ENCODE measurements at places on chromosomes 16 and 17.

GRCh38 chr16:49622421-49623402 lies 233.2 kb downstream of the ZNF423 start:
- DNase-seq: no peak

- DNase-seq: peak; percentile 41
These were observed 60.9 kb upstream of the ARL4D start for GRCh38 chr17:43337684-43338428.

- peak; percentile 48 for DNase-seq
These were observed 15.0 kb downstream of the SLC7A5 start for GRCh38 chr16:87854053-87854906.

DNA sequence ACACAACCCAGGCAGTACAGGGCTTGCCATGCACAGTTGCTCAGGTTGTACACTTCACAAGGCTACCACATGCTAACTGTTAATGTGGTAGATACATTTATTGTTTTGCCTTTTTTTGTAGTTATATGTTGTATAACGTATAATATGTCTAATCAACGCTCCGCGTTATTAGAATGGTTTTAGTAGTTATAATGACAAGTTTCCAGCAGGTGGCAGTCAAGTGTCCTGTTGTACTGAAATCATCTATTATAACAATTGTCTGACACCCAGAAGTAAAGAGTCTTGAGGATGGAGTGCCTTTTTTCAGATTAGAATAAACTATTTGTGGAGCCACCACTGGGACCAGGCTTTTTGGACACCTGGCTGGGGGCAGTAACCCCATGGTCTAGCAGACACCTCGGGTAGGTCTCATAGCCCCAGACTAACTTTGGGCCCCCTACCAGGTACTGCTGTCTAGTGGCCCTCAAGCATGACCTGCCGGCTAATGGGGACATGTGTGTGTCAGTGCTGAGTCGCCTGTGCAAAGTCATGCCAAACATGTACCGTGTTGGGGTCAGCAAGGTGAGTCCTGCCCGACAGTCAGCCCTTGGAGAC lies 32.8 kb downstream of the MYO15A start:
- peak; percentile 55 for DNase-seq

DNA sequence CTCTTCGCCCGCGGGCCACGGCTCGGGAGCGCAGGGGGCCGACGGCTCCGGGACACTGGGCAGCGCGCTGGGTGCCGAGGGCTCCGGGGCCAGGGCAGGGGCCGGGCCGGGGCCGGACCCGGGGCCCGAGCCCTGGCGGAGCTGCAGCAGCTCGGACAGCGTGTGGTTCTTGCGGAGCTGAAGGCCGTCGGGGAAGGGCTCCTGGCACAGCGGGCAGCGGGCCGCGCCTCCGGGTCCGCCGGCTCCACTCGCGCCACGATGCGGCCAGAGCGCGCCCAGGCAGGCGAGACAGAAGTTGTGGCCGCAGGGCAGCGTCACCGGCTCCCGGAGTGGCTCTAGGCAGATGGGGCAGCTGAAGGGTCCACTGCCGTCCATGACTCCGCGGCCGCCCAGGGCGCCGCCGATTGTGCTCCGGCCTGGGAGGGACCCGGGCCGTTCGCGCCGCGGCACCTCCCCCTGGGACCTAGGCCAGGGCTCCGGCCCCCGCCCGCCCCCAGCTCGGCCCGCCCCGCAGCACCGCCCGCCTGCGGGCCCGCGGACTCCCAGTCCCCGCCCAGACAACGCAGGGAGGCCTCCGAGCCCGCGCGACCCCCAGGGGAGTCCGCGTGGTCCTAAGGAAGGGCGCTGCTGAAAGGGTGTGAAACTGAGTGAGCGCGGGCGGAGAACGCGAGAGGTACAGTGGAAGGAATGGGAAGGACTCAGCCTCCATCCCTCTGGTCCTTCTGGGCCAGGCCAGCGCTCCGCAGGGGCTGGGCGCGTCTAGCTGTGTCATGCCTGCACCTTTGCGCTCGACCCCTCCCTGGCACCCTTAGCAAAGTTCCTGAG lies at the start of gene TRIM47:
TRIM47 (minus strand) TSS at position 408 of the 825 bp plus-strand sequence; CDS start at position 375, 33 bp downstream.
- peak; percentile 52 for DNase-seq

DNA sequence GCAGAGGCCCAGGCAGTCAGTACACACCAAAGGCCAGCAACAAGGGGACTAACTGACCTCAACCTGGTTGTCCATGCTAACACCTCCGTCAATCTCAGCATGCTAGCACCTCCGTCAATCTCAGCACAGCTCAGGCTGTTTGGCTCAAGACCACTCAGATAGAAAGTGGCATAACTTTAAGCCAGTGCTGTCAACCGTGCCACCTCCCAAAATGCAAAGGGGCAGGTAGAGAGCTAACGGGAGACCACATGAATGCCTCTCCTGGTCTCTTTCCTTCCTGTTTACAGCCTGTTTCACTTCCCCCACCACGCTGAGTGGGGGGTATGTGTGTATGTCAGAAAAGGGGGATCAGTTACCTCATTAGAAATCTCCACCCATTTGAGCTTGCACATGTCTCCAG lies 3.3 kb downstream of the UBTF start:
- no peak for DNase-seq

DNA sequence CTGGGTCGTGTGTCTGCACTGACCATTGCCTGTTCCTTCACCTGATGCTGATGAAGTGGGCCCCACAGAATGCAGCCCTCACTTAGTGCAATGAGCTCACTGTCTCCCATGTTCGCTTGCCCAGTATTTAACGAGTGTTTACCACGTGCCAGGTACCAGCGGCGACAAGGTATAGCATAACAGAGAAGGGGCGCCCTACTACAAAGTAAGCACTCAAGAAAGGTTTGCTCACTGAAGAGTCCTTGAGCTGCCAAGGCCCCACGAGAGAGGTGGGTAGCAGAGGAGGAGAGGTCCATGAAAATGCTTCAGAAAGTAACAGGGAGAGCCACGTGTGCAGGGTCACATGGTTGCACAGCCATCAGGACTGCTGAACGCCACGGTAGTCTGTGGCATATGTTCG lies 230.0 kb downstream of the NTN1 start:
- DNase-seq: no peak

DNA sequence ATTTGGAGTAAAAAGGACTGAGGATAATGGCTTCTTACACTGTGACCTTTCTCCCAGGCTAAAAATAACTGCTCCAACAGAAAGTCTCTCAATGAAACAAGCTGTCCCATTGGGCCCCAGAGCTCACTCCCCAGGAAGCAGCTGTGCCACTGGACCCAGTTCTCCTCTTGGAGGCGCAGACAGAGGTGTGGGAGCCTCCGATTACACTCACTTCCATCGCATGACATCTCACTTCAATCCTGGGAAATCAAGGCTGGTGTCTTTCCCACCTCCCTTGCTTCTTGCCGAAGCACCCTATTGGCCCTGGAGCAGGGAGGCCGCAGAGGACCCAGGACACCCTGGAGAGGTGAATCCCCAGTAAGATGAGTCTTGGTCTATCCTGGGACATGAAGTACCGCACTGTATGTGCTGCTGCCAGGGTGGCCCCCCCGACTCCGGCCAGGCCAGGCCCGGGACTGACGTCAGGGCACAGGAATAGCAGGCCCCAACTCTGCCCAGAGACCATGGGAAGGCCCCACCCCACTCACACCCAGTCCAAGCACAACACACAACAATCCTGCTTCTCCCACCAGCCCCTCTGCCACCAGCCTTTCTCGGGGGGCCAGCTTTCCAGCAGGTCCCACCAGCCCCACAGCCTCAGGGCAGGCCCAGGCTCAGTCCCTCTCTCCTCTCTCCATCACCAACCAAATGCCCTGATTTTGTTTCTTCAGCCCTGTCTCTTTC lies 29.5 kb downstream of the SRL start:
- no peak for DNase-seq

- DNase-seq: no peak
These were observed 35.2 kb downstream of the ADCY9 start for GRCh38 chr16:4081047-4081446.

- DNase-seq: no peak
These were observed 40.8 kb downstream of the KANSL1 start for GRCh38 chr17:46152423-46152822.

- DNase-seq: no peak
These were observed 94.4 kb downstream of the SPACA3 start for GRCh38 chr17:33086041-33086440.

DNA sequence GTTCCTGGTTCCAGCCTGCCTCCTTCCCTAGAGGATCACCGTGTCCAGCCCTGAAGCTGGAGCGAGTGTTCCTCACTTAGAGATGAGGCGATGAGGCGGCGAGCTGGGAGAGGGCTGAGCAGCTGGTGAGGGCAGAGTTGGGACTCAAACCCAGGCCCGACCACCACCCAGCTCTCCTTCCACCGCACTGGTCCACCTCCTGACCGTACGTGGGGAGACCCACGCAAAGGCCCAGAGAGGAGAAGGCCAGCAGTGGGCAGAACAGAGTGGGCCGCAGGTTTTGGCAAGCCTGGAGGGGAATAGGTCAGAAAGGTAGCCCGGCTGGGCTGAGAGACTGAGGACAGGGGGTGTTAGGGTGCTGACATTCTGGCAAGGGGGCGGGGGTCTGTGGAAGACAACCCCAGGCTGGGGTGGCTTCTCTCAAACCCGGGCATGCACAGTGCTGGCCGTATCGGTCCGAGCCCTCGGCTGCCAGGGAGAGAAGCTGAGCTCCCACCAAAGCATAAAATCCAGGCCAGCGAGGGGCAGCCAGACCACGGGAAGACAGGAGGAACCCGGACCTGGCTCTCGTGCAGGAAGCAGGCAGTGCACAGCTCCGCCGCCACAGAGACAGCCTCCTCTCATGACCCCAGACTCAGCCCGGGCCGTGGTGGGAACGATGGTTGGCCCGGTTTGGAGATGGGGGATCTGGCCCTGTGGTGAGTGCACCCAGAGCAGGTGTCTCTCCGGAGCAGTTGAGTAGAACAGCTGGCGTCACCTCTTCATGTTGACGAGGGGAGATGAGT lies 24.9 kb downstream of the MLYCD start:
- no peak for DNase-seq

- DNase-seq: peak; percentile 81
These were observed 39.9 kb downstream of the UBE2G1 start for GRCh38 chr17:4326608-4327007.

DNA sequence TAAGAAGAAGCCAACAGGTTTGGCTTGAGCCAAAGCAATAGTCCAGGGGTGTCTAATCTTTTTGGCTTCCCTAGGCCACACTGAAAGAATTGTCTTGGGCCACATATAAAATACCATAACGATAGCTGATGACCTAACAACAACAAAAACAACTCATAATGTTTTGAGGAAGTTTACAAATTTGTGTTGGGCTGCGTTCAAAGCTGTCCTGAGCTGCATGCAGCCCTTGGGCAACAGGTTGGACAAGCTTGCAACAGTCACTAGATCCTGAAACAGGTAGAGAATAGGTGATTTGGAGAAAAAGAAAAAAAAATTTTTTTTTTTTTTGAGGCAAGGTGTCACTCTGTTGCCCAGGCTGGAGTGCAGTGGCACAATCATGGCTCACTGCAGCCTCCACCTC lies 4.5 kb downstream of the CRYBA1 start:
- DNase-seq: no peak

DNA sequence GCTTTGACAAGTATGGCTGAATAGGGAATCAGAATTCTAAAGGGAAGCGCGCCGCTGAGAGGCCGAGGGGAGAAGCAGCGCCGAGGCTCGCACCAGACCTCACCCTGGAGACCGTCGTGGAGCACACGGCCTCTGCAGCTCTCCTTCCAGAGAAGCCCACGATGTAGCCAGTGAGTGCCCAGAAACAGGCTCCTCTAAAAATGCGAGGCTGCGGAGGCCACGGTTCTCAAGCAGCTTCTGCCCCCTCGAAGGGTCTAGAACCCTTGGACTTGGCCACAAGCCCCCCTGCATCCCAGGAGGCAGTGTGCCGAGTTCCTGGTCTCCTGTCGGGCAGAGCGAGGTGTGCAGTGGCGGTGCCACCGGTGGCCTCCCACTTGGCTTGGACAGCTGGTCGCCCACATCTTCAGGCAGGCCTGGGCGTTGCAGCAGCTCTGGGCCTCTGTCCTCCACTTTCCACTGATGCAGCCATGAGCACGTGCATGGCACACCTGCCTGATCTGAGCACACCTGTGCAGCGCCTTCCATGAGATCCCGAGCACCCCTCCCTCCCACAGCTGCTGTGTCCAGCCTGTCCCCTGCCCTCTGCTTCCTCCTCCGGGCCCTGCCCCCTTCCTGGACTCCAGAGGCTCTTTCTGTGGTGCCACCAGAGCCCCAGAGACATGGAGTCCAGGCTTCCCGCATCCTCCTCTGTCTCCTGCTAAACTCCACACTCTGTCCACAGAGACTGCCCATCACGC lies 18.9 kb upstream of the WDR45B start:
- DNase-seq: no peak

GRCh38 chr17:42849451-42850181 lies 1.4 kb upstream of the AOC3 start:
- no peak for DNase-seq

GRCh38 chr17:45248132-45248957 lies 13.5 kb downstream of the SPATA32 start:
- DNase-seq: peak; percentile 82

DNA sequence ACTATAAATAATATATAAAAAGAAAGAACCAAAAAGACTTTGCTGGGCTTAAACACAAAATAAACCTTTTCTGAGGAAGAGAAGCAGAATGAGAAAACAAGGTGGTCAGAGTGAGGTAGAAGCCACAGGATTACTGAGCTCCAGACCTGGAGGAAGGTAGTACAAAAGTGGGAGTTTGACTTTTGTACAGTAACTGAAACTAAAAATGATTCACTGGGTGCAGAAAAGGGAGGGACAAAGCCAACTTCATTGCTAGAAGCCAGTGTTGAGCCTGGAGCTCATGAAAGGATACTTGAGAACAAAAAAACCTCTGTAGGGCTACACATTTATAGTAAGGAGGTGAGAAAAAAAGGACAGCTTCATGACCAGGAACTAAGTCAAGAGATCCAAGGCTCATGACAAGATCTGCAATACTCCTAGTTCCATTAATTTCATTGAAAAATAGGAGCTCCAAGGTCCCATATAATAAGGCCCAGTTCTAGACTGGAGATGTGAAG lies 45.5 kb downstream of the PKD1L3 start:
- no peak for DNase-seq

- no peak for DNase-seq
These were observed 6.9 kb downstream of the KARS1 start for GRCh38 chr16:75640598-75640997.

DNA sequence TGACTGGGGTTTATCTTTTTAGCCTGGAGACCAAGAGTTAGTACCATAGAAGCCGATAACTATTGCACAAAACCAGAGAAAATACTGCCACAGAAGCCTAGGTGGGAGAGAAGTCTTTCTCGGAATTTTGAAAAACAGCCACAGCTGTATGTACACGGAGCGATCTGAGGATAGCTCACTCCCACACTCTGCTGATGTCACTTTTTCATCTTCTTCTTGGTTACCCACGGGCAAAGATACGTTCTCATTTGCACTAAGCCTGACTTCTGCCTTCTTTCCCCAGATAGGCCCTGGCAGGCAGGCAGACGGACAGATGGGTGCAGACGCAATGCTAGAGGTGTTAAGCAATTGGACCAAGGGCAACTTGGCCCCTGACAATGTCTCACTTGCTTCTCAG lies 9.1 kb upstream of the CBX4 start:
- no peak for DNase-seq

- no peak for DNase-seq
These were observed 500.0 kb upstream of the SALL1 start for GRCh38 chr16:51651061-51651466.

DNA sequence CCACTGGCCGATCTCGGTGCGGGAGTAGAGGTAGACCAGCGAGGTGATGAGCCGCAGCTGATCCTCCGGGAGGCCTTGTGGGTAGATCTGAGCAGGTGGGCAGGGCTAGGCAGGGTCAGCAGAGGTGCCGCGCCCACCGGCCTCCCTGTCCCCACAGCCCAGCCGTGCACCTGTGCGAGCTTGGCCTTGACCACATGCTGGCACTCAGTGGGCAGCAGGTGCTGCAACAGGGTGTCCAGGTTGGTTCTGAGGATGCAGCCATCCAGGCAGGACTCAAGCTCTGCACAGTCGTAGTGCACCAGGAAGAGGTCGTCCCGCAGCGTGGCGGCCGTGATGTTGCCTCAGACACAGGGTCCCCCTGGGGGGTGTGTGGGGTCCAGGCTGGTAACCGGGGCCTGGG lies 12.4 kb downstream of the MSLN start:
- no peak for DNase-seq
